ENCODE measurements at places on chromosomes 7 and 10. TPM values are rescaled to one million over a fixed set of nuclear protein-coding genes. Genes with fewer than 3 reads are reported as not detected.
A peak's percentile ranks its signal among the peaks of the same experiment; 100 is the strongest.

Gene A1CF
- not detected for polyA plus RNA-seq

Gene PDK4
- polyA plus RNA-seq = 0.04 TPM

Gene CCDC201
- polyA plus RNA-seq = not detected

Gene CALML5
- not detected for polyA plus RNA-seq

Gene LIPK
- not detected for polyA plus RNA-seq

Gene TCF7L2
- polyA plus RNA-seq = 7.7 TPM

Gene MMP21
- polyA plus RNA-seq = 0.07 TPM

Gene CYP3A4
- not detected for polyA plus RNA-seq

Gene SPOCK2
- 0.02 TPM for polyA plus RNA-seq

Gene GIMAP1
- polyA plus RNA-seq = not detected

Gene CCL24
- polyA plus RNA-seq = not detected

Gene PRKAR2B
- polyA plus RNA-seq = 13.0 TPM

Gene SRRM3
- 2.0 TPM for polyA plus RNA-seq

GRCh38 chr7:93374345-93374940, 142.3 kb downstream of the VPS50 start:
- peak; percentile 2 for DNase-seq

GRCh38 chr10:6711408-6711841, 131.3 kb upstream of the PRKCQ start:
- DNase-seq = no peak

DNA sequence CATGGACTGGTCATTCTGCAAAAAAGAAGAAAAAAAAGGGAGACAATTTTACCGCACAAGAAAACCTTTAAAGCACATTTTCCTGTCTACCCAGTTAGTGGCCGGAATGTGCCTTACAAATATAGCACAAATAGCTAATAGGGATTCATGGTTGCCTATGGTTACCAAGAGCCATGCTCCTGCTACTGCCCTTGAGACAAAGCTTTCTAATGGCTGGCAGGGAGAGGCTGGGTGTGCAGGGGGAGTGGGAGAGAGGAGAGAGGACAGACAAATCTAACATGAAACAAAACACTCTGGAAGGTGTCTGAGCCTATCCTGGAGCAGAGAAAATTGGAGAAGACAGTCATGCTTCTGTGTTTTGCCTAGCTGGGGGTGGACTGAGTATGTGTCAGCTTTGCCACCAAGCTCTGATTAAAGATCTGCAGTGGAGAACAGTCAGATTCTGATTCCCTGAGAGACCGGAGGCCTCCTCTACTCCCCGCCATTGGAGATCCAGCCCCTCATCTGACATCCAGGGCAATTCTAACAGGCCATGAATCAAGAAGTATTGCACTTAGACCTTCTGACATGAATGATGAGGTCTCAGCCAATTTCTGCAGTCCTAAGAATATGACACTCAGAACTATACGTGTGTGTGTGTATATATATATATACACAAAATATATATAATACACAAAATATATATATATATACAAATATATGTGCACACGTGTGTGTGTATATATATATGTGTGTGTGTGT, 80.2 kb downstream of the PRTFDC1 start:
- DNase-seq = no peak

DNA sequence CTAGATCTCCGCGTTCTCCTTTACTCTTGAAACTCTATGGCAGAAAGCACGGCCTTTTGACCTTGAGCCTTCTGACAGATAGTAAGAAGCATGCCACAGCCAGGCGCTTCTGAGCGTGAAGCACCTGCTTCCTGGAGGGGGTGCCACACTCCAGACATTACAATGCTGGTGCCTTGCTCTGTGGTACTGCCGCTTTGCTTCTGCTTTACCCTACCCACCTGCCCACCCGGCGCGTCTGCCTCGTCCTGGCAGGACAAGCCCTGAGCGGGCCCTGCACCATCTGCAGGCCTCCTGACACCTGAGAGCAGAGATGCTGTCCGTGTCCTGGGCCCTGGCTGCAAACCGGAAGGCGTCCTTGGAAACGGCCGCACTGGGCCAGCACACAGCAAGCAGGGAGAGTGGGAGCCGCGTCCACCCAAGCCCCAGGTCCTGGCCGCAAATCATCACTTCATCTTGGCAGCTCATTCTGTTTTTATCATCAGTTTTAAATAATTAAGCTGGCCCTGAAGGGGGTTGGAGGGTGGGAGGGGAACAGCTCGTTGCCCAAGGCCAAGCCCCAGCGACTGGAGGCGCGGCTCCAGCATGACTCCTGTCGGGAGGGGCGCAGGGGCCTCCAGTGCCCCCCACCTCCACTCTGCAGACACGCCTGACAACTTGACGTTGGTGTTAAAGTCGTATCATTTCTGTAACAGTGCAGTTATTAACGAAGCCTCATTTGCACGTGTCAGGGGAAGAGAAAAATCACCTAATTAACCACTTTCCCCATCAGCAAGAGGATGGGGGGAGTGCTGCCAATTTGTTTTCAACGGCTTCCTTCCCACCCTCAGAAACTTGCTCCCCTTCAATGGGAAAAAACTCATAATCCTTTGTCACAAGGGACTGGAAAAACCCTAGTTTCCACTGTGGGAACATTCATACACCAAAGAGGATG, 132.2 kb downstream of the MAD1L1 start:
- DNase-seq = no peak

DNA sequence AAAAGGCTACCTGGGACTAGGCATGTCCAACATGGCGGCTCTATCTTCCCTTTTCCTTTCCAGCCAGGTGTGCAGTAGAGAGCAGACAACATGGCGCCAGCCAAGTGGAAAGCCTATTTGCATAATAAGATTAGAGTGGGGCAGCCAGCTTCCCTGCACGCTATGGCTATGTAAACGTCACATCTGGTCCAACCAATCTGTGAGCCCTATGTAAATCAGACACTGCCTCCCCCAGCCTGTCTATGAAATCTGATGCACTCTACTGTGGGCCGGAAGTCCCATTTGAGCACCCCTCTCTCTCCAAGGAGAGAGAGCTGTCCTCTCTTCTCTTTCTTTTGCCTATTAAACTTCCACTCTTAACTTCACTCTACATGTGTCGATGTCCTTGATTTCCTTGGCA, 984.9 kb upstream of the AUTS2 start:
- no peak for DNase-seq

DNA sequence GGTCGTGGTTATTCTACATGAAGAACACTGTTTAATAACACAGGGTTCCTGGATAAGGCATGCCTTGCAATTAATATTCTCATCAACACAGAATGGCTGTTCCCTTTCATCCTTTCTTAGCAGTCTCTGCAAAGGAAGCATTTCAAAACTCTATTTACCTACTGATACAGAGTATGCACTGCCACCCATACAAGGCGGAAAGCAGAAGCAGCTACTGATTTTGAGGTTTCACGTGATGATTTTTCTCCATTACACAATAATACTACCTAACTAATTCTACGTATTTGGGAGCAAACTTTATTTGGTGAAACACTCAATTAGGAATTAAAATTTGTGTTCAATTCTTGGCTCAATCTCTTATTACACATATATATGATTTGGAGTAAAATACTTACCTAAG, 43.0 kb upstream of the COL1A2 start:
- no peak for DNase-seq

DNA sequence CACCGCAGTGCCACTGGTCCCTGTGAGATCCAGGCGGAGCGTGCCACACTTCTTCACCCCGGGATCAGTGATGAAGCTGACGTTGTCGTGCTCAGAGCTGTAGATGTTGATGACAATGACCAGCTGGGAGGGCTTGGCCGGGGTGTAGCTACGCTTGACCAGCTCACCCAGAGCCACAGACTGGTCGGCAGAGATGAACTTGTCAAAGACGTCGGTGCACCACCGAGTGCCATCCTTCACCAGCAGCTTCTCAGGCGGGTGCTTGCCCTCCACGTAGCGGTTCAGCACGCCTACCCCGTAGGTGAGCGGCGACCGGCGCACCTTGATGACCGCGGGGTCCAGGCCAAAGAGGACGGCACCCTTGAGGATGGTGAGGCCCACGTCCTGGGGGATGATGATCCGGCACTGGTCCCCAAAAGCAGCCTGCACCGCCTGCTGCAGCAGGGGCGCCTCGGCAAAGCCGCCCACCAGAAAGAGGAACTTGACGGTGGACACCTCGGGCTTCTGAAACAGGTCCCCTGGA, 54.2 kb downstream of the PNLIPRP2 start:
- no peak for DNase-seq

- DNase-seq = no peak
These were observed 15.1 kb upstream of the GPR15LG start for GRCh38 chr10:84158550-84158949.

GRCh38 chr10:23293145-23293724, 51.4 kb downstream of the C10orf67 start:
- DNase-seq = no peak

- peak; percentile 96 for DNase-seq
These were observed 141.4 kb upstream of the PRKCQ start for GRCh38 chr10:6721480-6721879.

- DNase-seq = no peak
These were observed 320.2 kb downstream of the ELMO1 start for GRCh38 chr7:37128327-37129034.

GRCh38 chr7:37109843-37110242, 338.8 kb downstream of the ELMO1 start:
- no peak for DNase-seq

GRCh38 chr10:130074639-130075038, 36.0 kb downstream of the C10orf143 start:
- DNase-seq = no peak

- DNase-seq = no peak
These were observed 71.8 kb downstream of the ARHGAP21 start for GRCh38 chr10:24651923-24652322.

GRCh38 chr10:91887272-91888076, 21.8 kb downstream of the FGFBP3 start:
- no peak for DNase-seq

DNA sequence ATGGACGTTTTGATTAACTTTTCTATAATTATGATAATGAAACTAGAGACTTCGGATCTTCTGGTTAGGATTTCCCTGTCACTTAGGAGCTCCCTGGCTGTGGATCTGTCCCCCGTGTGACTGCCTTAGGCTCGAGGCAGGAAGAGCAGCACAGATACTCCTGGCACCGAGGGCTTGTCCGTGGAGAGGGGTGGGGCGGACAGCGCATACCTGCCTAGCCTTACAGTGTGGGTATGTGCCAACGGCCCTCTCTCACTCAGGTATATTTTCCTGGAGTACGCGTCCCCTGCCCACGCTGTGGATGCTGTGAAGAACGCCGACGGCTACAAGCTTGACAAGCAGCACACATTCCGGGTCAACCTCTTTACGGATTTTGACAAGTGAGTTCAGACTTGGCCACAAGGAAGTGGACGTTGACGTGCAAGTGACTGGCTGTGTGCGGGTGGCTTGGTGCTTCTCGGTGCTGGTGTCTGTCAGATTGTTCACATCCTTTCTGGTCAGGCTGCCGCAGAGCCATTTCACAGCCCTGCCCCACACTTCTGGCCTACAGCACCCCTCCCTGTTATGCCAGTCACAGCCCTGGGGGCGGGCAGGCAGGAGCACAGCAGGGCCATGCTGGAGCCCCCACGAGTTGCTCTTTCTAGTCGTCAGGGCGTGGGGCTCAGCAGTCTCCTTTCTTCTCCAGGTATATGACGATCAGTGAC, 7.9 kb downstream of the EIF3B start:
- no peak for DNase-seq

DNA sequence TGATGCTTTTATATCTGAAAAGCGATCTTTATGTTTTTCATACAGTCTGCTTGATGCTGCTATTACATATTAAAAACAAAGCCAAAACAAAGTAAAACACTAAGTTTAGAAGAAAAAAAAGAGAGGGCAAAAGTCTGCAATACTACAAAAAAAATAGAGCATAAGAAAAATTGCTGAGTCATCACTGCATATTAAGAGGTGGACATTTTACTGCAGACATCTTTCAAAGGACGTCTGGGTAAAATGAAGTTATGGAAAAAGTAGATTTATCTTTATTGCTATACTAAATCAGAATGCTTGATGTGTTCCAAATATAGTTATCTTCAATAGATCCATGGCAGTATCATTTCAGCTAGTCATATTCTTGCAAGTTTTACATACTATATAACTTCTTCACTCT, 172.0 kb downstream of the MAGI2 start:
- DNase-seq = no peak

- DNase-seq = no peak
These were observed 97.7 kb downstream of the RGS10 start for GRCh38 chr10:119444866-119445265.

DNA sequence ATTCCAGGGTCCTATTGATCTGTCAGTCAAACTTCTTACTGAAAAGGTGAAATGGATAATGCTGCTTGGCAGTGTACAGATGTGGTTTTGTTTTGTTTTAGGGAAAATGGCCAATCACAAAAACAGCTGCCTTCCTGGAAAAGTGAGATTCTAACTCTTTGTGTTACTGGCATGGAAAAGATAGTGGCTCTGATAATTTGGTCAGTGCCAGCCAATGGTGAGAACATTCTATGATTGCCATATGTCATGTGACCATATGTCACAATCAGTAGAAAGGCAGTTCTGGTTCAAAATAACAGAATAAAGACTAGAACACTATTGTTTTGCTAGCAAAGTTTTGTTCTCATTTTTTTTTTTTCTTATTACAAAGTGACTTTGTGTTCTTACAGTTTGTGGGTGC, 139.2 kb upstream of the CCDC6 start:
- no peak for DNase-seq

DNA sequence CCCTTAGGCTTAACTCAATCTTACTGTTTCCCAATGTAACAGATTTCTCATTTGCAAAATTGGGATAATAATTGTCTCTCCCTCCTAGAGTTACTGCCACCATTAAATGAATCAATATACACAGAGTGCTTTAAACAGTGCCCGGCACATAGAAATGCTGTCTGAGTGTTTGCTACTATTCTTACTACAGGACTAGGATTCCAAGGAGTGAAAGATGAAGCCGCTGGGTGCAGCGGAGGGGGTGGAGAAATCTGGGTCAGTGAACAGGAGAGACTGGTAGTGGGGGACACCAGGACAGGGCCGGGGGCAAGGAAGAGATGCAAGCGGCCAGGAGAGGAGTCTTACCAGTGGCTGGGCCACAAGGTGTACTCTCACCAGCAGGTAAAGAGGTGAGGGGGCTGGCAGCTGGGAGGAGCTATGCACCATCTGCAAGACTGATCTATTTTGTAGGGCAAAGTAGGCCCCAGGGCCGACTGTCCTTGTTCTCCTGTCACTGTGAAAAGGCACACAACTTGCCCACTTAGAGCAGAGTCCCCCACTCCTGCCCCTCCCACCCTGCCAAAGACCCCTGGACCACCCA, 18.5 kb upstream of the PRRT4 start:
- DNase-seq = no peak

DNA sequence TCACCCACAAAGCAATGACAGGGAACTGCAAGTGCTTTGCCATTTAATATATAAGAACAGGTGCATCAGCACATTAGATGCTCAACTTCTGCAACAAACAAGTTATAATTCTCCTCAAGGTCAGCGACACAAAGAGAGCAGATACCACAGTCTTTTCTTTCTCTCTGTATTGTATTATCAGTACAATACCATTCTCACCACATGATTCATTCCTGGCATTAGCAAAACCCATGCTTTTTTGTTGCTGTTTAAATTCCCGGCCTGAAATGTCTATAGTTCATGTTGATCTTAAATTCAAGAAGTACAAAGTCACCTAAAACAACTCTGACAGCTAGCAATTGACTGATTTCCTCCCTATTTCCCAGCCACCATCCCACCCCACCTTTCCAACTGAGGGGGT, 111.8 kb upstream of the FEZF1 start:
- DNase-seq = no peak

- no peak for DNase-seq
These were observed 154.7 kb downstream of the PRPF18 start for GRCh38 chr10:13741438-13741837.
